ENCODE measurements at places on chromosomes 5 and 9.

DNA sequence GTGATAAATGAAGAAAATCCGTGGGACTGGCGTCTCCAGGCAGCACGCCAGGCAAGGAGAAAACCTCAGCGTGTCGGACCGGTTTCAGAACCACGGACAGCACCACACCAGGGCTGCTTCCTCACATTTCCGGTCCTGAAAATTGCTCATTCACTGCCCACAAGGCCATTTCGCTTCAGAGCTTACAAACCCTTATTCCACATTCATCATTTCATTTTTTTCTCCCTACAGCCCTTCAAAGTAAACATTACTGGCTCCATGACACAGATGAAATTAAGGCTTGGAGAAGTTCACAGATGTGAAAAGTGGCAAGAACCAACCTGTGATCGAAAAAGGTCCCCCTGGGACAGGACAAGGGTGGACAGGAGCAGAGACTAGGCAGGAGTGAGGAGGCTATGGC, 1.5 kb upstream of the GPRIN1 start:
- DNase-seq = peak; percentile 26

GRCh38 chr5:132497488-132497997, 7.0 kb upstream of the IRF1 start:
- DNase-seq = no peak

DNA sequence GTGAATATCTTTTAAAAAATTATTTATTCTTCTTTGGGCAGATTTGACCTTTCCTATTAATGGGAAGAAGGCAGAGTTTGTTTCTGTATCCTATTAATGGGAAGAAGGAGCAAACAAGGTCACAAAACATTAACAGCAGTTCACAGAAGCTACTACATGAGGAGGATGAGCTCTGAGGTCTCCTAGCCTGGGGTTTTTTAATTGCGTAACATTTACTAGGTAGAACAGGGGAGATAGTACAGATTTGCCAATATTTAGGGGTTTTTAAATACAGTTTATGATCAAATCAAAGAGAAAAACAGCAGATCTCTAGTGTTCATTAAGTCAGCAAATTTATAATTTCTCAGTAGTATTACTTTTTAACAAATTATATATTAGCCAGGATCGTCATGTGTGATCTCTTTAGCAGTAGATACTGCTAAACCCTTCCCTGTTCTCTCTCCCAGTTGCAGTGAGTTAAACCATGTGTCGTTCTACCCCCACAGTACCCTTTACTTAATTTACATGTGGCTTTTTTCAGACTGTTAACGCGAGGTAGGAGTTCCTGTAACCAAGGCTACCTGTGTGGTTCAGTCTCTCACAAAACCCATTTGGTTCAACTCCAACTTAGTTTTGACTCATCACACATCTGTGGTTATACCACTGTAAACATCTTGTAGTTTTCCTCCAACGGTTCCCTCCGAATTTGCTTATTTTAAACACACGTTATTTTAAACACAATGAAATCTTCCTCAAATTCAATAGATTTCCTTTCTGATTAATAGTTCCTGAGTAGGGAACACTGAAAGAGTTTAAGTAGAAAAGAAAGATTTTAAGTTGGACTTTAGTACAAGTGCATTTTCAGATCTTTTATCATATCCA, 13.3 kb downstream of the SLC25A46 start:
- no peak for DNase-seq

DNA sequence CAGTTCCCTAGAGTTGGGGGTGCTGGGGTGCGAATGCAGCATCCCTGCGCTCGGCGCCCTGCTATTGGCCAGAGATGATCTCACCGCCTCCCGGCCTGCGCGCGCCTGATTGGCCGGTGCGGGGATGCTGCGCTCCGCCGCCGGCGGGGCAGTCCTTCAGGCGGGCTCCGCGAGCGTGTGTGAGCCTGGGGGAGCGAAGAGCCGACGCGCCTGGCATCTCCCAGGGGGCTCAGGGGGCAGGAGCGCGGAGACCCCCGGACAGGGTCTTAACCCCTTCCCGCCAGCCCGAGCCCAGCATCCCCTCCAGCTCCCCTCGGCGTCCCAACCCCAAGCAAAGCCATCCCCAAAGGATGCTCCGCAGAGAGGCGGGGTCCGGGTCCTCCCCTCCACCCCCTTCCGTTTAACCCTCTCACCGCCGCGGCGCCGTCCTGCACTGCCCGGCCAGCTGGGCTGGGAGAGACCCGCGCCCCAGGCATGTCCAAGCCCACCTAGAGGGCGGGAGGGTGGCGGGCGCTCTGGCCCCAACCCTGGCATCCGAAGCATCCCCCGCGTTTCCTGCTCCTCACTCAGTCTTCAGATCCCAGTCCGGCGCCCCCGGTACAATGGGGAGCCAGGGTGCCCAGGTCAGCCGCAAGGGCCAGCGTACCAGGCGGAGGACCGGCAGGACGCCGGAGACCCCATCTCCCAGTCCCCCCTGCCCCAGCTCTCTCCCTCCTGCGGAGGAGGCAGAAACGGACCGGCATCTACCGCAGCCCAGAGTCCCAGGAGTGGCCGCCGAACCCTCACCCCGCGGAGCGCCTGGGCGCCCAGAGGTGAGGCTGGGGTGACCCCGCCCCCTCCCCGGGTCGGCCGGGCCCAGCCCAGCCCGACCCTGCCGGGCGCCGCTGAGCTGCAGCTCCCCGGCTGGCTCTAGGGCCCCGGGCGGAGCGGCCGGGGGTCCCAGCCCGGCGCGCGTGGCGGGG, 19.3 kb upstream of the TOR2A start:
- DNase-seq = no peak

DNA sequence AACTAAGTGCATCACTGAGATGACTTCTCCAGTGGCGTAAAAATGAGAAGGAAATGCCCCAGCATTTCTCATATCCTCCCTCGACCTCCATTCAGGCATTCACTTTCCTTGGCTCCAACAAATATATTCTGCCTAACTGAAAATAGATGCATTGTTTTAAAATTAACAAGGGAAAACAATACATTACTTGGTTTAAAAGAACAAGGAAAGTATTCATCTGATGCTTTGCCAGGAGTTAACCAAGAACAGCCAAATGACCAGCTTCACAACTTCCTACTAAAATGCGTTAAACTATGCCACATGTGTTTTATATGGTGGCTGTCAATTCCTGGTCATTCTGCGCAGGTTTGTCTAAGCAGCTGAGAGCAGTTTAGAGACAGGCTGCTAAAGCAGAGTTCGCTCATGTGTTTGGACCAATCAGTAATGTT, 121.4 kb downstream of the GNAQ start:
- peak; percentile 51 for DNase-seq

- DNase-seq = no peak
These were observed at the start of gene F12 for GRCh38 chr5:177409043-177409801. TSS of gene F12 (minus strand) at chr5:177409564. CDS start at chr5:177409527, 37 bp downstream.

- no peak for DNase-seq
These were observed 5.1 kb downstream of the NRARP start for GRCh38 chr9:137296670-137297664.

GRCh38 chr5:53543401-53543800, 17.0 kb upstream of the NDUFS4 start:
- DNase-seq = no peak

DNA sequence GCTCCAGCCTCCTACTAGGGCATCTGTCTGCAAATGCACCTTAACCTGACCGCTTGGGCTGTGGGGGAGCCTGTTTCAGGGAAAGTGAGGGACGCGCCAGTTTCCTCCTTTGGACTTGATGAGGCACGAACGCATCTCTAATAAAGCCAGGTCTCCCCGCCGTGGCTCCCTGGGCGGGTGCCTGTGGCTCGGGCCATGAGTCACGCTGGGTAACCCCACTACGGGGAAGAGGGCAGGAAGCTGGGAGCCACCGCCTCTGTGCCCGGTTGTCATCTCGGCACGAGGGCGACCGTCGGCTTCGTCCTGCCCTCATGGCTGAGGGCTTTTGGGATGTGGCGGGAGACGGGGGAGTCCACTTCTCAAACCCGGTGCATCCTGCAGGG, 12.1 kb downstream of the NOTCH1 start:
- DNase-seq = no peak

GRCh38 chr9:76415731-76416130, 21.5 kb upstream of the RFK start:
- DNase-seq = no peak

GRCh38 chr9:128061275-128061960, 5.7 kb downstream of the NAIF1 start:
- DNase-seq = peak; percentile 50

DNA sequence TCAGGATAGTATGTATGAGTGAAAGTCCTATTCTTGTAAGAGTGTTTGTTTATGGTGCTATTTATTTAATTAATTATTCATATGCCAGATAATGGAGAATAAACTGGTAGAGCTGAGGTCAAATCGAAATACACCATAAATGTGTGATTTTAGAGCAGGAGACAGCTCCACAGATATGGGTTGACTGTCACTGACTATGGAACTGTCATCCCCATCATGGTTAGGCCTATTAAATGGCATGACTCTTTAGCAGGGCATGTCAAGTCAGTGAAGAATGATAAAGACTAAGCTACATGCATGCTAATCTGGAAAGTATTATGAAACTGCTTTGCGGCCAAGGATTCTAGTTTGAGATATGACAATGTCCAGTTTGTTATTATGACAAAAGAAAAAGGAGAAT, 658.6 kb downstream of the ISL1 start:
- DNase-seq = no peak

DNA sequence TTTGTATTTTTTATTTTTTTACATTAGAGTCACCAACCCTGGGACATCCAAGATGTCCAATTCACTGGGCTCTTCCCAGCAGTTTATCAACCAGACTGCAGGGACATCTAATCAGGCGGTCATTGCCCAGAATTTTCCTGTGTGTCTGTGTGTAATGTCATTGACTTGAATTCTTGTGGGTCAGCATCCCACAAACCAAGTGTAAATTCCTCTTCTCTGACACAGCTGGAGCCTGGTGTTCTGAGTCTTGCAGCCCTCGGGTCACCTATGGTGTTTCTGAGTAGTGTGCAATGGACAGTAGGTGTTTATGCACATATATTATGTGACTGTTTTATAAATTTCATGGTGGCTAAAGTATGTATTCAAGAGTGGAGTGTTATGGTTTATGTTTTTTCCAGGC, 815.7 kb downstream of the SEMA5A start:
- DNase-seq = no peak

- no peak for DNase-seq
These were observed 4.1 kb downstream of the AIF1L start for GRCh38 chr9:131100445-131100844.

DNA sequence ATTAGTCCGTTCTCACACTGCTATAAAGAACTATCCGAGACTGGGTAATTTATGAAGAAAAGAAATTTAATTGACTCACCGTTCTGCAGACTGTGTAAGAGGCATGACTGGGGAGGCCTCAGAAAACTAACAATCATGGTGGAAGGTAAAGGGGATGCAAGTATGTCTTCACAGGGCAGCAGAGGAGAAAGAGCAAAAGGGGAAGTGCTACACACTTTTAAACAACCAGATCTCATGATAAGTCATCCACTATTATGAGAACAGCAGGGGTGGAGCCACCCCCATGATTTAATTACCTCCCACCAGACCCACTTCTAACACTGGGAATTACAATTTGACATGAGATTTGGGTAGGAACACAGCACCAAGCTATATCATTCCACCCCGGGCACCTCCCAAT, 26.6 kb downstream of the FST start:
- DNase-seq = no peak

- no peak for DNase-seq
These were observed 85.7 kb downstream of the EPB41L4A start for GRCh38 chr5:112333331-112333781.

- DNase-seq = no peak
These were observed 93.3 kb downstream of the BARX1 start for GRCh38 chr9:93861736-93862358.

DNA sequence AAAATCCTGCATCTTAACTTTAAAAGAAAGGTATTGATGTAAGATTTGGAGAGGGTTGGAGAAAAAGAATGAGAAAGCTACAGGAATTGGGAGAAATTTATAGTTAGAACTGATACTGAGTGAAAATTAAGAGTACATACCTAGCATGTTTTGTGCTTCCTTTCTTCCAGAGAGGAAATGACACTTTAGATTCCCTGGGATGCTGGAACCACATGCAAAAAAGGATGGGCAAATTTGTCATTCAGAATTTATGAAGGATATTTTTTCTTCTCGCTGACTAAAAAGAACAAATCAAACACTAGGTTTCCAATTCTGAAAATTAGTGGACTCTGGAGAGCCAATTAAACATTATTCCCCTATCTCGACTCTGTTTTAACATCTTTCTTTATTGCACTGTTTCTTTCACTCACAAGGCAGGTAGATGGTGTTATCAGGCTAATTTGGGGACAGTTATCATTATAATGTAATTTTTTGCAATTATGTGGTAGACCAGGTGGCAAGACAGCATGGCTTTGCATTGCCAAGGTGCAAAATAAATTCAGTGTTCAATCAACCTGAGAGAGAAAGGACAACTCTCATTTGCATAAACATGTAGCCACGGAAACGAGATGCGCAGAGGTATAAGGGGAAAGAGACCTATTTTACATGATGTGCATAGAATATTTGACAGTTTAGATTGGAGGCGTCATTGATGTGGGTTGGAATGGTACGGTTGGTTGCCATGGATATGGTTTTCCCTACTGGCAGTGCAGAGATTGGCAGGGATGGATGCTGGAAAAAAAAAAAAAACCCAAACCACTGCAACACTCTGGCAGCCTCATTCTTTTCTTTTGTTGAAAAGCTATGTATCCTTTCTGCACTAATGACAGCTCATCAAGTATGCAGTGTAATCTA, 320.4 kb upstream of the CCNH start:
- DNase-seq = no peak

GRCh38 chr5:170656346-170656745, 127.2 kb upstream of the GABRP start:
- no peak for DNase-seq

DNA sequence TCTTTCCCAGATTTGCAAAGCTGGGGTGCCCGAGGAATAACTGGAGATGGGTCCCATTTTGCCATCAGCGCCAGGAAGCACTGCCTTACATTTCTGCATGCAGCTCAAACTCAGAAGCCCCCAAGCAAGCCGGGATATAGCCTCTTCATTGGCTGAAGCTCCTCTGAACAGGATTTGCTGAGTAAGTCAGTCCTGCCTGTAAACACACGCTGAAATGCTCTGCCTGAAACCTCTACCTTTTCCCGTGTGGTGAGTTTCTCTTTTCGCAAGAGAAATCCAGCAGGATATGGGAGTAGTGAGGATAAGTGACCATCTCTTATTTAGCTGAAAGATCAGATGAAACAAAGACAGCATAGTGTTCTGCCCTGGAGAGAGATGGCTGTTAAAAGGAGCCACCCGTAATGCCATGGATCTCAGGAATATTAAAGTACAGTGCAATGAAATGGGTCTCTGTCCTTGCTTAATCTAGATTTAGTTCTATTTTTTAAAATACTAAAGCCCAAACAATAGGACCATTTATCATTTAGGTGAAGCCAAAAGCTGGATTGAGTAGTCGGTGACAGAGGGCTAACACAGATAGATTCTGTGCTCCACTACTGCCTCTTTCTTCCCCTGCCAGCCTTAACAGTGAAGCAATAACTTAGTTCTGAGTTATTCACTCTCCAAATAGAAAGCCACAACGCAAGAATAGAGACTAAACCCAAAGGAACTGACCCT, 177.5 kb upstream of the PPP2R2B start:
- DNase-seq = no peak

GRCh38 chr5:111013011-111013410, 58.5 kb upstream of the TSLP start:
- DNase-seq = no peak
